NCI-H146 (cell line): ENCODE measurements at places on chromosomes 16 and 17.

GRCh38 chr17:49985310-49985990 is 9.6 kb downstream of the DLX3 start:
- DNase-seq, result no peak

- DNase-seq, result no peak
Observed at GRCh38 chr16:89931305-89931896, 8.3 kb downstream of the TUBB3 start.

GRCh38 chr16:15576960-15577958 is 65.7 kb downstream of the MARF1 start:
- peak; percentile 82 for DNase-seq

- no peak for DNase-seq
Observed at GRCh38 chr17:38509772-38510420, 81.6 kb downstream of the ARHGAP23 start.
